ENCODE measurements at places on chromosomes 16 and 17.

DNA sequence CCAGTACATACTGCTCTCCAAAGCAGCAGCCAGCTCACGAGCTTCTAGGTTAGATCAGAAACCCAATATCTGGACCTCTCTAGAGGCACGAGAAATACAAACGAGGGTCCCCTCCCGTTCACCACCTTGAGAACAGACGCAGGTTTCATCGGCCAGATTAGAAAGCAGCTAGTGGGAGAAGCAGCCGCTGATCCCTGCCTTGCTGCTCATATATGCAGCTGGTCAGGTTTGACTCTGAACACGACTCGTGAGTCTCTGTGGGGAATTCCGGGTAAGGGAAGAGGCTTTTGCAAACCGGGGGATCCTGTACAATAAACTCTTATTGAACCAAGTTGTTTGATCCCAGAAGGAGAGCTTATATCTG, 1.6 kb downstream of the VAT1L start:
- DNase-seq, result no peak

GRCh38 chr16:10934325-10935107, 7.8 kb downstream of the DEXI start:
- DNase-seq, result no peak

GRCh38 chr16:53068423-53068833, 13.6 kb downstream of the CHD9 start:
- no peak for DNase-seq

DNA sequence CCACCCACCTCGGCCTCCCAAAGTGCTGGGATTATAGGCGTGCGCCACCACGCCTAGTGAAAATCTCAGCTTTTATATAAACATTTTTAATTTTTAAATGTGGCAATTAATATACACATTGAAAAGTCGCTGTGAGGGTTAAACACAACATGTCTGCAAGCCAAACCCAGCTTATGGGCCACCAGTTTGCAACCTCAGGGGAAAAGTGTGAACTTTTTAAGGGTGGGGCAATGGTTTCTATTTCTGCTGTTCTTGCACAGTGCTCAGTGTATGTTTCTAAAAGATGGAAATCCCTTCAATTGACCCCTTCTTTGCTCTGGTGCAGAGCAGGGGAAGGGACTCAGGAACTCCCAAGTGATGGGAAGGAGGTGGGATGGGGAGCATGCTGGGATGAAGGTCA, 18.3 kb upstream of the SUPT4H1 start:
- no peak for DNase-seq
